Esophagus (tissue), 2 donors: ENCODE measurements at places on chromosomes 3 and 15. TPM values are rescaled to one million over a fixed set of nuclear protein-coding genes. Genes with fewer than 3 reads are reported as not detected.

The COMMD4 gene
- 66.1 TPM for polyA plus RNA-seq

The DGKG gene
- polyA plus RNA-seq, result 1.6 TPM

The ONECUT1 gene
- polyA plus RNA-seq, result not detected

The KLHL40 gene
- 0.02 TPM for polyA plus RNA-seq

The FOXB1 gene
- not detected for polyA plus RNA-seq

The CILP gene
- 1.6 TPM for polyA plus RNA-seq

The TRIM71 gene
- not detected for polyA plus RNA-seq

The C3orf38 gene
- 8.2 TPM for polyA plus RNA-seq

The GPR171 gene
- polyA plus RNA-seq, result 1.5 TPM

The C3orf49 gene
- polyA plus RNA-seq, result not detected

The GLDN gene
- 0.41 TPM for polyA plus RNA-seq

The CYP1A1 gene
- 1.9 TPM for polyA plus RNA-seq

The WDR82 gene
- polyA plus RNA-seq, result 19.9 TPM

The CHRNA7 gene
- 0.31 TPM for polyA plus RNA-seq

The MEX3B gene
- polyA plus RNA-seq, result 0.39 TPM

The SPCS1 gene
- polyA plus RNA-seq, result 54.6 TPM

The CCRL2 gene
- polyA plus RNA-seq, result 0.29 TPM

The GNAT1 gene
- polyA plus RNA-seq, result 0.07 TPM

The WDR53 gene
- 8.6 TPM for polyA plus RNA-seq

The CEMIP gene
- 2.0 TPM for polyA plus RNA-seq

The FEZF2 gene
- polyA plus RNA-seq, result not detected

The PP2D1 gene
- polyA plus RNA-seq, result not detected

The TGM5 gene
- polyA plus RNA-seq, result 9.5 TPM

The INAFM2 gene
- 6.4 TPM for polyA plus RNA-seq

The ZNF502 gene
- polyA plus RNA-seq, result 2.2 TPM

The DZIP3 gene
- polyA plus RNA-seq, result 1.1 TPM

The TMEM207 gene
- not detected for polyA plus RNA-seq

The PRSS50 gene
- 0.06 TPM for polyA plus RNA-seq

The CHRNA5 gene
- 2.3 TPM for polyA plus RNA-seq

The CYP1A2 gene
- polyA plus RNA-seq, result not detected

The CD80 gene
- 0.04 TPM for polyA plus RNA-seq

The GOLGA8T gene
- not detected for polyA plus RNA-seq

The RBP2 gene
- 0.43 TPM for polyA plus RNA-seq

The GOLGA8G gene
- polyA plus RNA-seq, result not detected
